Bone marrow (tissue), 2 donors: ENCODE measurements at places on chromosomes 3 and 15.

GRCh38 chr3:185537369-185537970, 14.9 kb downstream of the LIPH start:
- peak; percentile 89 for DNase-seq

GRCh38 chr3:184554461-184554860, 7.1 kb upstream of the EPHB3 start:
- no peak for DNase-seq

DNA sequence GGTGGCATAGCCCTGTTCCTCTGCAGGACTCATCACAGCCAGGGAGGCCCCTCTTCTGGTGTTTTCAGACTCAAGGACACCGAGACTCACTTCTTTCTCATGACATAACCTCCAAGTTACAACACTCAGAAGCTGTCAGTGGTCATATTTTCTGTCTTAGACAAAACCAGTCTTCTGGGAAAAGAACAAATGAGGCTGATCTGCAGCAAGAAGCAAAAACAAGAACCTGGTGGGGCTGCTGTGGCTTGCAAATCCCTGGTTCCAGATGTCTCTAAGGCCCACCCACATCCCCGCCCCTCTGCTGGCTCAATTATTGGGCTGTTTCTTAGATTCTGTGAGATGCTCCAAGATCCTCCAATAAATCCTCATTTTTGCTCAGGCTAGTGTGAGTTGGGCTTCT, 16.6 kb upstream of the LOXL1 start:
- DNase-seq, result no peak

DNA sequence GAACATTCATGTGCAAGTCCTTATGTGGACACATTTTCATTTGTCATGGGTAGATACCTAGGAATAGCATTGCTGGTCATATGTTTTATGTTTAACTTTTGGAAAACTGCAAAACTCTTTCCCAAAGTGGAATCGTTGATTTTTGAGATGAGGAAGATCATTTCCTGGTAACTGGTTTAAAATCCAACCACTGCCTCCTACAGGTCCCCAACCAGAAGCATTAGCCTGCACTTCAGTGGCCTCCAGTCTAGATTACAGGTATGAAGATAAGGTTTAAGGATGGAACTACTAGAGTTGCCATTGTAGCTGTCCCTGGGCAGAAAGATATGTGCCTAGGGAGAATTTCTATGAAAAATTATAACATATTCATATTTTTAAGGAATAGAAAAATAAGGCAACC, 48.7 kb upstream of the BHLHE40 start:
- DNase-seq, result no peak

GRCh38 chr3:157671656-157672055, 168.4 kb upstream of the VEPH1 start:
- no peak for DNase-seq

DNA sequence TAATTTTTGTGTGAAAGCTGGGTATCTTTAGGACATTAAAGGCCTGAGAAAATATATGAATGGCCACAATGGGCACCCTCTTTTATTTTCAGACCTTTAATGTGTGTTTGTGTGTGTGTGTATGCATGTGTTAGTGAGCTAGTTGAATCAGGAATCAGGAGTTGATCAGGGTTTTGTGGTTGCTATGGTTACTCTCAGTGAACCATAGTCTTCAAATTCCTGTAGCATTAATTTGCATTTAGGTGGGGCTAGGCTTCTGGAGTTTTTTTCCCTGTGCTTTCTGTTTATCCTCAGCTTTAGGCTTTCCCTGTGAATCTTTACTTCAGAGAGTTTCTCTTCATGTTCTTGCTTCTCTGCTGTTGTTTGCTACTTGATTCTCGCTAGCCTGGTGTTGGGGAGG, 122.0 kb upstream of the ONECUT1 start:
- DNase-seq, result no peak
